ENCODE measurements at places on chromosomes 5 and 9. TPM values are rescaled to one million over a fixed set of nuclear protein-coding genes. Genes with fewer than 3 reads are reported as not detected.

PDE6A gene
- total RNA-seq: 2.5 TPM

BHMT gene
- total RNA-seq: not detected

GRCh38 chr9:12441506-12441905, 251.7 kb upstream of the TYRP1 start:
- no peak overlapping the region for H3K4me3 ChIP-seq
- H3K4me1 ChIP-seq: no peaks in the 10 kb centered on the region
- no peaks in the 10 kb centered on the region for H3K36me3 ChIP-seq
- H3K27ac ChIP-seq: no peak overlapping the region
- DNase-seq: no peak

DNA sequence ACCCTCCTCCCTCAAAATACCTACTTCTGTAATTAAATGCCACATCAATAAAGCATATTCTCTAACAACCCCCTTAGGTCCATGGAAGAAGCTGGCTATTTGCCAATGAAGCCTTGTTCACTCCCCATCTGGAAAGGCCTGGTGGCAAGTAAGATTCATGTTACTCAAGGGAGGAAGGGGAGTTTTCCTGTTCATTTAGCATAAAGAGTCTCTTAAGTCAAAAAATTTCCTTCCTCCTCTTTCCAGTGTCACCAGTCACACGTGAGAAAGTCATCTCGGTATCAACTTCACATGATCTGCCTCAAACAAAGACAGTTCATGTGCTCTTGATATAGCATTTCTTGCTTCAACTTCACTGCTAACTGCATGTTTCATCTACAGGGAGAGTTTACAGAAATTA, 32.7 kb upstream of the RIC1 start:
- H3K27ac ChIP-seq: no peak overlapping the region
- H3K4me3 ChIP-seq: no peak overlapping the region
- no peaks in the 10 kb centered on the region for H3K36me3 ChIP-seq
- no peaks in the 10 kb centered on the region for H3K4me1 ChIP-seq

PRRX2 gene
- total RNA-seq: not detected

PRSS3 gene
- total RNA-seq: 33.8 TPM

DNA sequence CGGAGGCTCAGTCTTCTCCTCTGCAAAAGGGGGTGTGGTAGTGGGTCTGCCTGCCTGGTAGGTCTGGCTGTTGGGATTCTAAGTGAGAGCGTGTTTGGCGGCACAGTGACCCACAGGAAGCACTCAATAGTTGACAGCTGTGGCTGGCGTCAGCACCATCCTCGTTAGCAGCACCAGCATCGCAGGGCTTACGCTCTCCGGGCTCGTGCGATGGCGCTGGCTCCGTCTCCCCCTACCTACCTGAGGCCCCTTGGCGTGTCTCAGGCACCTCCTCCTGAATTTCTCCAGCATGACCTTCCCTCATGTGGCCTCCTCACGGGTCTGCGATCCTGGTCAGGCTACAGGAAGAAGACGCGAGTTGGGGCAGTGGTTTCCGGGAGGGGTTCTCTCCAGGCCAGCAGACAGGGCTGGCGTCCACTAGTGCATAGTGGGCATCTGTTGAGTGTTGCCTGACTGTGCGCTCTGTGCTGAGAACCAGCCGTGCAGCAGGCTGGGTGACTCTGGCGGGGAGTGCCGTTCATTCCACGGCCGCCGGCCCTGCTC, 66.9 kb downstream of the HMCN2 start:
- peaks cover 4% of the 10 kb centered on the region for H3K4me1 ChIP-seq
- H3K36me3 ChIP-seq: no peaks in the 10 kb centered on the region
- no peak for DNase-seq
- H3K27ac ChIP-seq: no peak overlapping the region

DNA sequence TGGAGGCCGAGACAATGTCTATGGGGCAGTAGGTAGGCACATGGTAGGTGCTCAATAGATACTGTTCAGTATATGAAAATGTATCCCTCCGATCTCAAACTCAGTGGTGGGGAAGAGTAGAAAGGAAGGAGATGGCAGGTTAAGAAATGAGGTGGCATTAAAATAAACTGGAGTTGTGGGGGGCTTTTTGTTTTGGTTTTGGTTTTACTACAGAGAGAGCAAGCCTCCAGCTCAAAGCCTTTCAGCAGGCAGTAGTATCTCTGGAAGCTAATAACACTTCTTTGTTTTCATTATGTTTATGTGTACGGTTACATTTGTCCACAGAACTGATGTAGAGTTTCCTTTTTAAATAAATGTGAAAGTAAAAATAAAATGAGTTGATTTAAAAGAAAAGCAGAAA, 8.6 kb downstream of the MFAP3 start:
- H3K4me1 ChIP-seq: no peaks in the 10 kb centered on the region
- H3K27me3 ChIP-seq: no peaks in the 10 kb centered on the region
- no peak overlapping the region for H3K4me3 ChIP-seq
- H3K27ac ChIP-seq: no peak overlapping the region
- no peaks in the 10 kb centered on the region for H3K36me3 ChIP-seq

IL3 gene
- total RNA-seq: not detected

DNA sequence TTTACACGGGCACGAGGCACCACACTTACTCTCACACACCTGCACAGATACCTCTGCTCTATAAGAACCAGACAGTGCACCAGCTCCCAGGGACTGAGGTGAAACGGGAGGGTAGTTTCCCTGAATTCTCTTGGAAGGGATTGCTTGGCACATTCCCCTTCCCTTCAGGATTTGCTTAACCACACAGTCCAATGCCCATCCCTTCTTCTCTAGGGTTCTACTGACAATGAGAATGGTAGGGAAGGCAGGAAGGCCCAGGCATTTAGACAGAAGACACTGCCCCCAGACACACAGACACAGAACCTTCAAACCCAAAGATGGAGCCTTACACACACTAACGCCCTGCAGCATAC, 704 bp upstream of the LHX6 start:
- 0 out of 2 replicates have a peak, but pooled peaks cover 8% of the 10 kb centered on the region for H3K4me1 ChIP-seq
- DNase-seq: no peak
- peaks cover 1% of the 10 kb centered on the region for H3K27me3 ChIP-seq
- H3K36me3 ChIP-seq: no peaks in the 10 kb centered on the region
- H3K27ac ChIP-seq: no peak overlapping the region

GRCh38 chr5:123154886-123155445, 65.9 kb downstream of the PRDM6 start:
- DNase-seq: no peak
- H3K27ac ChIP-seq: no peak overlapping the region
- H3K4me1 ChIP-seq: no peaks in the 10 kb centered on the region
- no peak overlapping the region for H3K4me3 ChIP-seq
- no peaks in the 10 kb centered on the region for H3K27me3 ChIP-seq

PCDHB10 gene
- total RNA-seq: 0.09 TPM

ACTBL2 gene
- total RNA-seq: not detected

RETREG1 gene
- 14.1 TPM for total RNA-seq

TXNDC8 gene
- not detected for total RNA-seq

SMIM23 gene
- not detected for total RNA-seq

GRXCR2 gene
- total RNA-seq: 0.16 TPM

JAKMIP2 gene
- total RNA-seq: 1.2 TPM

DNA sequence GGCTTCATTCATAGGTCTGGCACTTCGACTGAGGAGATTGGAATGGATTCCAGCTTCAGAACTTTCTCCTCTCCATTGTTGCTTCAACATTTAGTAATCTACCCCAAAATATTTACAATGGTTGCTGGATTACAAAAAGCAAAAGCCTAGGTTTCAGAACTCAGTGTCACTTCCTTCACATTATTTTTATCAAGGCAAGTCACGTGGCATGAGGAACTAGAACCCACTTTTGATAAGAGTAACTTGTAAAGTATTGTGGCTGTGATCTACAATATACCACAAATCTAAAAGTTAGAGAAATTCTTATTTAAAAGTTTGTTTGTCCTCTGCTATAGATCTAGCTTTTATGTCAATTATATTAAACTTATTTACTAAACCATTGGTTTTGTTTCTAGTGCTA, 39.7 kb upstream of the ANKDD1B start:
- H3K4me1 ChIP-seq: peaks cover 13% of the 10 kb centered on the region
- DNase-seq: no peak
- no peaks in the 10 kb centered on the region for H3K36me3 ChIP-seq
- H3K27ac ChIP-seq: no peak overlapping the region
- no peaks in the 10 kb centered on the region for H3K27me3 ChIP-seq

GRCh38 chr9:134863941-134864820, 16.4 kb upstream of the FCN2 start:
- H3K4me3 ChIP-seq: no peak overlapping the region
- no peak overlapping the region for H3K27ac ChIP-seq
- no peaks in the 10 kb centered on the region for H3K36me3 ChIP-seq
- H3K4me1 ChIP-seq: no peaks in the 10 kb centered on the region
- H3K27me3 ChIP-seq: no peaks in the 10 kb centered on the region

PCDHB16 gene
- total RNA-seq: 0.07 TPM

DNA sequence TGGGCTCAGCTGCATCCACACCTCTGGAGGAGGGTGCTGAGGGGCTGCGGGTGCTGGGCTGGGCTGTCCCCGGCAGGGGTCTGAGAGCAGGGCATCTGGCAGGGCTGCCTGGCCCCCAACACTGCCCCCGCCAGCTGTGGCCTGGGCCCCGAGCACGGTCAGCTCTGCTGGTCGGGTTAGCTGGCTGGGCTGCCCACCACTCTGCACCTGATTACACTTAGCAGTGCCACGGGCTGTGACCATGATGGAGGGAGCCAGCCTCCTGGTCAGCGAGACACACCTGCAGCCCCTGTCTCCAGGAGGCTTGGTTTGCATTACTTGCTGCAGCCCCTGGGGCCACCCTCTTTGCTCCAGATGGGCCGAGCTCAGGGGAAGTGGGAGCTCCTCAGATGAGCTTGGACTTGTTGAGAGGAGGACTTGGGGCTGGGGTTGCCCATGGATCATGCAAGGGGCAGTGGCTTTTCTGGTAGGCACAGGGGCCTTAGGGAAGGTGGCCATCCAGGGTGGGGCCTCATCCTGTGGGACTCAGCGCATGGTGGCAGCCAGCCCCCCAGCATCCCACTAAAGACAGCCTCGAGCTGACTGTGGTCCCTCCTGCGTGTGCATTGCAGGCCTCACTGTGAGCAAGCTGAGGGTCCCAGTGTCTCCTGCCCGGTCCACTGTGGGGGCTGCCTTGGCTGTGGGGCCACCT, 132.0 kb upstream of the FAM120A start:
- no peak overlapping the region for H3K27ac ChIP-seq
- no peak overlapping the region for H3K4me3 ChIP-seq
- H3K27me3 ChIP-seq: no peaks in the 10 kb centered on the region
- H3K4me1 ChIP-seq: peaks cover 6% of the 10 kb centered on the region
- H3K36me3 ChIP-seq: no peaks in the 10 kb centered on the region
- no peak for DNase-seq

- no peak overlapping the region for H3K4me3 ChIP-seq
- no peaks in the 10 kb centered on the region for H3K36me3 ChIP-seq
- H3K27ac ChIP-seq: no peak overlapping the region
- no peaks in the 10 kb centered on the region for H3K4me1 ChIP-seq
- DNase-seq: no peak
Observed at GRCh38 chr9:121883281-121884056, 209.6 kb downstream of the TTLL11 start.

- H3K27ac ChIP-seq: no peak overlapping the region
- H3K27me3 ChIP-seq: no peaks in the 10 kb centered on the region
- no peaks in the 10 kb centered on the region for H3K36me3 ChIP-seq
- no peak overlapping the region for H3K4me3 ChIP-seq
Observed at GRCh38 chr5:150618163-150618562, 22.3 kb upstream of the SYNPO start.

HDAC3 gene
- 74.5 TPM for total RNA-seq

- H3K36me3 ChIP-seq: no peaks in the 10 kb centered on the region
- no peaks in the 10 kb centered on the region for H3K27me3 ChIP-seq
- no peak for DNase-seq
- no peak overlapping the region for H3K27ac ChIP-seq
Observed at GRCh38 chr9:91995000-91995655, 45.1 kb upstream of the ROR2 start.

STK32A gene
- total RNA-seq: 0.16 TPM

FOXD4L5 gene
- total RNA-seq: 0.25 TPM

FAM221B gene
- not detected for total RNA-seq

TNC gene
- total RNA-seq: 17.6 TPM

SPATA31C1 gene
- not detected for total RNA-seq

DBH gene
- not detected for total RNA-seq

CA9 gene
- not detected for total RNA-seq

- no peak overlapping the region for H3K4me3 ChIP-seq
- no peaks in the 10 kb centered on the region for H3K27me3 ChIP-seq
- no peaks in the 10 kb centered on the region for H3K4me1 ChIP-seq
Observed at GRCh38 chr9:95285307-95285706, 32.2 kb downstream of the FANCC start.

DNA sequence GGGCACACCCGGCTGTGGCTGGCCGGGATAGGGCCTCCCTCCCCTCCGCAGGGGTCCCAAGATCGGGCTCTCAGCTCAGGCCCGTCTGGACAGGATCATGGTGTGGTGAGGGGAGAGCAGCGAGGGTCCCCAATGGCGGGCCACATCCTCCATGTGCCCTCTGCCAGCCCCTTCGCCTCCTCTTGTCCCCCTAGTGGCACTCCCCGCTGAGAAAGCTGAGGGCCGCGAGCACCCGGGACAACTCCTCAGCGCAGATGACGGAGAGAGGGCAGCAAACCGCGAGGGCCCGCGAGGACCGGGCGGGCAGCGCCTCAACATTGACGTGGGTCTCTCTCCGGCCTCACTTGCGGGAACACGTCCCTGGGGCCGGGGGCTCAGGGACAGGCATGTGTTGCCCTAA, 24.6 kb downstream of the NKD2 start:
- no peak for DNase-seq
- H3K4me3 ChIP-seq: no peak overlapping the region
- H3K4me1 ChIP-seq: no peaks in the 10 kb centered on the region
- no peak overlapping the region for H3K27ac ChIP-seq
- H3K36me3 ChIP-seq: no peaks in the 10 kb centered on the region

DNA sequence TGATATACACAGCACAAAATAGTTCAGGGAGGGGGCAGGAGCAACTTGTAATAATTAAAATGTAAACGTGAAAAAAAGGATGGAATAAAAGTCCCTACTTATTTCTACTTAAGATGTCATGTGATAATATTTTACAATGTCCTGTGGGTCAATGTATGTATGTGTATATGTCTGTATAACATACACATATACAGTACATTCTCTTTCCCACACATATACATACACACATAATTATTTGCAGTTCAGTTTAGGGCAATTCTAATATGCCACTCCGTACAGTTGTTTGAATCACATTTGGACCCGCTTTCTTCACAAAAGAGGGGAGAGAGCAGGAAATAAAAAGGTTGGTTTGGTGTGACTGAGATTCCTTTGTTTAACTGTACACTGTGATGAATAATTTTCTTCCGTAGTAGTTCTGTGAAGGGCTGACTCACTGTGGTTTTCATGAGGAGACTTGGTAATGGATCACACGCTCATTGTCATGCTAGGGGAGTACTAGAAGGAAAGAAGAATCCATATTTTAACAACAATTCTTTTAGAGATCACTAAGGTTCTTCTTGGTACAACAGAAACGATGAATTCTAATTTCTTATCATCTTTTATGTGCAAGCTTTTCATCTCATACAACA, 26.2 kb upstream of the ACOT12 start:
- no peaks in the 10 kb centered on the region for H3K4me1 ChIP-seq
- no peak overlapping the region for H3K4me3 ChIP-seq
- H3K27ac ChIP-seq: no peak overlapping the region

RNF208 gene
- 6.3 TPM for total RNA-seq

GRCh38 chr5:2239201-2239910, 356.6 kb upstream of the IRX4 start:
- no peak overlapping the region for H3K4me3 ChIP-seq
- no peaks in the 10 kb centered on the region for H3K4me1 ChIP-seq
- no peak for DNase-seq
- H3K36me3 ChIP-seq: no peaks in the 10 kb centered on the region
